Osteoblast (primary cell): ENCODE measurements at places on chromosomes 5 and 9.

DNA sequence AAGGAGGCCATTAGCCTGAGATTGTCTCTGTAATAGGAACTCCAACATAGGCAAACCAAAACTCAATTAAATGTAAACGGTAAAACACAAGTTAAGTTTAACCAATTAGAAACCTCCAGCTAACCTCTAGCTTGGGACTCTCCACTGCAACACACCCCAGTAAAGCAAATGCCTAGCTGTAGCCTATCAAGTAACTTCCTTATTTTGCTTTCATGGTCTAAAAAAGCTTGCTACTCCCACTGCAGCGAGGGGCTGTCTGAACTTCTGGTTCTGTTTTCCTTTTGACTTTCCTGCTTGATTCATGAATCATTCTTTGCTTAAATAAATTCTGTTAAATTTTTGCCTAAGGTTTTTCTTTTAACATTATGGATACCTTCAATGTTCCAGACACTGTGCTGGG is 24.4 kb upstream of the C5orf46 start:
- DNase-seq: no peak

DNA sequence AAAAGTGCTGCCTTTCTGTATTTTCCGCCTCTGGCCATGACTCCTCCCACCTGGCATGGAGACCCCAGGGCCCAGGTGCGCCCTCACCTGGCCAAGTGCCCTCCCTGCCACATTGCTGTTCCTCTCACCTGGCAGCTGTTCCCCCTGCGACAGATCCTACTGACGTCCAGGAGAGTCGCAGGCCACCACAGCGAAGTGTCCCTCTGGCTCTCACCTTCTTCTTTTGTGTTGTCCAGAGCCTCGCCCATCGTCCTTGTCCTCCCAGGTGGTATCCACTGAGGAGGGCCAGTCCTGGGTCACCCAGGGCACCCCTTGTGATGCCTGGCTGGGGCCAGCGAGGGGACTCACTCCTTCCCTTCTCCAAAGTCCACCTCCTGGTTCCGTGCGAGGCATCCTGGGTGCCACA is 2.6 kb downstream of the NKD2 start:
- peak; percentile 91 for DNase-seq

DNA sequence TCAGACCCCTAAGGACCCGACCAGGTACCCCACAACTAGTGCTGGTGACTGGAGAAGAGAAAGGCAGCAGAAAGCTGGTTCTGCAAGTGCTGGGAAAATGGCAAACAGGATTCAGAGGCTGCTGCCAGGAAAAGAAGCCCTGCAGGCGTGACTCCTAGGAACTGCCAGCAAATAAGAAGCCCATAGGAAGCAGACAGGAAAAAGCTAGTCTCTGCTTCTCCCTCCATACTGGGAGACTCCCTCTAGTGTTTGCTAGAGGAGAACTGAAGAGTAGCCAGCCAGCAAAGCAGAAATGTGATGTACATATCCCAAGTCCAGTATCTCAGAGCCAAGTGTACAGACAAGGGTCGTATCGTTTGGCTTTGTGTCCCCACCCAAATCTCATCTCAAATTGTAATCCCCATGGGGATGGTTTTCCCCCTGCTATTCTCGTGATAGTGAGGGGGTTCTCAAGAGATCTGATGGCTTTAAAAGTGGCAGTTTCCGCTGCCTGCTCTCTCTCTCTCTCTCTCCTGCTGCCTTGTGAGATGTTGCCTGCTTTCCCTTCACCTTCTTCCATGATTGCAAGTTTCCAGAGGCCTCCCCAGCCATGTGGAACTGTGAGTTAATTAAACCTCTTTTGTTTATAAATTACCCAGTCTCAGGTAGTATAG is 38.1 kb upstream of the TUSC1 start:
- no peak for DNase-seq

GRCh38 chr5:179256328-179257175 is 88.7 kb downstream of the ADAMTS2 start:
- peak; percentile 76 for DNase-seq

- DNase-seq: no peak
Measured at GRCh38 chr9:72356041-72356582, 8.9 kb downstream of the ZFAND5 start.

DNA sequence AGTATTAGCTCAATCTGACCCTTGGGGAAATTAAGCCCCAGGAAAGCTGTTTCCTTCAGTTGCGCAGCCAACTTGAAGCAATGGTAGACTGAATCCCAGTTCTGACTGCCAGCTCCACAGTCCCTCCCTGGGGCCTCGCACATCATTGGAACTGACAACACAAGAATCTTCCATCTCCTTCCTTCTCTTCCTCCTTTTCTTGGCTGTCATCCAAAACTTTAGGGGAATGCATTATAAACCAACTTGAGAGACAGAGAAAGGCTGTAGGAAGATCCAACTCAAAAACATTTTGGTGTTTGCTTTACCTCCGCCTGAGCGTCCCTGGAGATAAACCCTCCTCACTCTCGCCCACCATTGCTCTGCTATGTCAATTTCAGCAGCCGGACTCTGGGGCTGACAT is 16.6 kb downstream of the KCNIP1 start:
- DNase-seq: peak; percentile 48

DNA sequence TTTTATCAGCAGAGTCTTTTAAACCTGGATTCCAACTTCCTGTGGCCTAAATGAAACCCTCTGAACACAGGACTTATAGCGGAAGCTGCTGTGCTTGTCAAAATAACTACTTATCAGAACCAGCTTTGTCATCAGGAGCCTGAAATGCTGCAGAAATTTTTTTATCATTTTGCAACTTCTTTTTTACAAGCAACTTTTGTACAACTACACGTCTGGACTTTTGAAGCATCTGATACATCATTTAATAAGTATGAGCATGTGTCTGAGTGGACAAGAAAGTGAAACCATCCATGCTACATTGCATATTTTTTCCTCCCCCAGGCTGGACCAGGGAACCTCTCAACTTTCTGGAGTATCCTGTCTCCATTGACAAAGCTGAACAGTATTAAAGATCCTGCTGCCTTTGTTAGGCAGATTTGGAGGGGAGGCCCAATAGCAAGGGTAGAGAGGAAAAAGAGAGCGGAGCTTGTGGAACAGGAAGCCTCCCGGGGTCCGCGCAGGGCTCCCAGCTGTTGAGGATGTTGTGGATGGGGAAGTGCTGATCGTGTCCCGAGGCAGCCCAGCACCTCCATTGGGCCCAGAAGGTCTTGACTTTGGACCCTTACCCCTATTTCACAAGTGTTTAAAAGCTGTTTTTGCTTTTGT is 196.6 kb downstream of the MSX2 start:
- DNase-seq: no peak

DNA sequence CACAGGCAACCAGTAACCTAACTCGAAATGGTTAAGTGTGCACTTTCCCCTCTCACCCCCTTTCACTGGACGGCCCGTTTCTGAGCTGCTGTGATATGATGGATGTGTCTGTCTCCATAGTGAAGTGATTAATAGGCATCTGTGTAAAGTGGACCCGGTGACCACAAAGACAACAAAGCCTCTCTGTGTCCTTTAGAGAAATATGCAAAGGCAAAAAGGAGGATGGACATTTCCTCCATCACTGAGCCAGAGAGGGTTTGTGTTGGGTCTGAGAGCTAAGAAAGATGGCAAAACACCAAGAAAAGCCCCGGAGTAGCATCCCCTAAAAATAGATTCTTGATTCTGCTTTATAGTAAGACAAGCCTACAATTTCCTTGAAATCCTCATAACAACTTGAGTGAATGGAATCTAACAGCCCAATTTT is 120.6 kb downstream of the SEMA6A start:
- DNase-seq: no peak

- no peak for DNase-seq
Measured at GRCh38 chr5:54093081-54093492, 217.3 kb downstream of the ARL15 start.

GRCh38 chr5:139105621-139106071 is 92.5 kb downstream of the SIL1 start:
- DNase-seq: peak; percentile 67

DNA sequence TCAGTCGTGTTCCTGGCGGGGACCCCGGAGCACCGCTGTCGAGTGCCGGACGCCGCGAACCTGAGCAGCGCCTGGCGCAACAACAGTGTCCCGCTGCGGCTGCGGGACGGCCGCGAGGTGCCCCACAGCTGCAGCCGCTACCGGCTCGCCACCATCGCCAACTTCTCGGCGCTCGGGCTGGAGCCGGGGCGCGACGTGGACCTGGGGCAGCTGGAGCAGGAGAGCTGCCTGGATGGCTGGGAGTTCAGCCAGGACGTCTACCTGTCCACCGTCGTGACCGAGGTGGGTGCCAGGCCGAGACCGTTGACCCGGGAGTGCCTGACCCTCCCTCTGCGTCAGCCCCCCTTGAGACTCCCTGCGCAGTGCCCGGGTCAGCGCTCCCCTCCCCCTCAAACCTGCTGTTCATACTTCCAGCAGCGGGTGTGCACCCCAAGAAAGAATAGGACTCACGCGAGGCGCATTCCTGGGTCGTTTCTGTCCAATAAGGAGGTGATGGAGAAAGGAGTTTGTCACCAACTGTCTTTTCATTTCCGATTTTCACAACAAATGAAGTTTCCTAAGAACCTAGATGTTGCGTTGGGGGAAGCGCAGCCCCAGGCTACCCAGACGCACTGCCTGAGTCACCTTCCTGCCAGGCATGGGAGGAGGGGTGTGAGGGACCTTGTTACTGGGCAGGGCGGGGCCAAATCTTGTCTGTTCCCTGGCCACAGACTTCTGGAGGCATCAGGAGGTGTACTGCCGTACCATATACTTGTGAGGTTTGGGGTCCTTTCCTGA is 722 bp downstream of the SLC22A4 start:
- peak; percentile 90 for DNase-seq

DNA sequence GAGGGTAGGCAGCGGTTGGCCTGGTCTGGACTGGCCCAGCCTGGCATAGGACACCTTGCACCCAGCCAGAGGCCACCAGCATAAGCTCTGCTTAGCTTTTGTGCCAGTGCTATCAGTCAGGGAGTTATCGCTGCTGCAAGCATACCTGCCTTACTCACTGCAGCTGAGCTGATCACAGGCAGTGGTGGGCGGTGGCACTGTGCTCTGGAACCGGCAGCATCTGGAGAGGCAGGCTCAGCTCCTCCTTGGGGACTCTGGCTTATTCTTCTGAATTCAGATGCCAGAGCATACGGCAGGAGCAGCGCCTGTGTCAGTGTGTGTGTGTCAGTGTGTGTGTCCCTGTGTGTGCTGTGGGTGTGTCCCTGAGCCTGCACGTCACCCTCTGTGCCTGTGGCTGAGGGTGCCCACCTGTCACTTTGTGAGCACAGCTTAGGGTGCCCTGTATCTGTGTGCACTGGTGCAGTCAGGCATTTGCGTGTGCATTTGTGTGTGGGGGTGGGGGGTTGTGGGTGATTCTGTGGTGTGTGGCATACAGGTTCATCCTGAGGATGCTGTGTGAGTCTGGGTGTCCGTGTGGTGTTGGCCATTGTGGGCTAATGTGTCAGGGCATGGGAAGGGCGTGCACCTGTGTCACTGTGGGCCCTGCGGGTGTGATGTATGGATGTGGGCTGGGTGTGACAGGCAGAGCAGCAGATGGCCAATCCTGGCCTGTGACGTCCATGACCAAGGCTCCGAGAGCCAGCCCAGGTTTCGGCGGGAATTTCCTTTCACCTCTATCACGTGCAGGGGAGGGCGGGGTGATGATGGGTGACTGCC is 23.5 kb downstream of the LMX1B start:
- no peak for DNase-seq

GRCh38 chr9:37994639-37995347 is 74.2 kb downstream of the SHB start:
- peak; percentile 93 for DNase-seq

DNA sequence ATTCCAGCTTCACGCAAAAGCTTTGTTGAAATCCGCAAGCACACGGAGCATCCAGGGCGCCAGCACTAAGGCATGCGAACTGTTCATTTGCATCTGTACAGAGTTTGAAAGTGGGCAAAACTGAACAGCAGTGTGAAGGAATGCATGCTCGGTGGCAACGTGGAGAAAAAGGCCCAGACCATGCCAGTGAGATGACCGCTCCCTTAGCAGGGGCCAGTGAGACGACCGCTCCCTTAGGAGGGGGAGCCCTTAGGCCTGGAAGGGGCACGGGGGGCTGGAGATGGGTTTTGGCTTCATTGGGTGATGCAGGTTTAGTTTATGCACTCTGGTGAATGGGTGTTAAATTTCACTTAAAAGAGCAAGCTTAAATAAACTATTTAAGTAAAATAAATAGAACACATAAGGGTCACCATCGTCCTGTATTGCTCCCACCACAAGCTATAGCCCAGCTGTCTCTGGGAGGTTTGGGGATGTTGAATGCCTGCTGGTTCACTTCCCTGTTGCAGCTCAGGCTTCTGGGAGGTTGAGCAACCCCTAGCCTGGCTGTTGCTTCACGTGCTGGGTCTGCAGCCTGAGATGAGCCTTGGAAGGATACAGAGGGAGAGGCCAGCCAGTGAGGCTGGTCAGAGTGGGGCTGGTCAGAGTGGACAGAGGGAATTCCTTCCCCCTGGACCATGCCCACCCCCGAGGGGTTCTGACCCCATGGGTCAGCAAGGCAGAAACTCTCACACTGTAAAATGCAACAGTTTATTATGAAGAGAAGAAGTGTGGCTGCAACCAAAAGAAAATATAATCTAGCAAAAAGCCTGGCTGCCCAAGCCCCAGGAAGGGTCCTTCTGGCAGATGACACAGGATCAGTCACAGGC is 4.6 kb upstream of the FCN1 start:
- peak; percentile 42 for DNase-seq

DNA sequence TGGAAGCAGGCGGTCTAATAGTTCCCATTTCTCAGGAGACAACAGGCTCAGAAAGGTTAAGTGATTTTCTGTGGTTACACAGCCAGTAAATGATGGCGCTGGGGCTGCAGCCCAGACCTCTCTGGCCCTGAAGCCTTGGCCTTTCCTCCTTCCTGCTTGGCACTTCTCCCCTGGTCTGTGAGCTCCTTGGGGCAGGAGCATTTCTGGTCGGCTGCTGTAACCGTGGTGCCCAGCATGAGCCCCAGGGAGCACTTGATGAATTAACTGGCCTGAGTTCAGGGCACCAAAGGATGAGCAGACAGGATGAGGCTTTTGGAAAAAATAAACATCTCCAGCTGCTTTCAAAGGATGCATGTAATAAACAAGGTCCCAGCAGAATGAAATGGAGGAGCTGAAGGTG is 30.2 kb downstream of the CDHR2 start:
- DNase-seq: no peak

- no peak for DNase-seq
Measured at GRCh38 chr5:40429258-40430100, 250.2 kb upstream of the PTGER4 start.

- DNase-seq: peak; percentile 78
Measured at GRCh38 chr5:80125962-80126480, 90.9 kb downstream of the THBS4 start.

DNA sequence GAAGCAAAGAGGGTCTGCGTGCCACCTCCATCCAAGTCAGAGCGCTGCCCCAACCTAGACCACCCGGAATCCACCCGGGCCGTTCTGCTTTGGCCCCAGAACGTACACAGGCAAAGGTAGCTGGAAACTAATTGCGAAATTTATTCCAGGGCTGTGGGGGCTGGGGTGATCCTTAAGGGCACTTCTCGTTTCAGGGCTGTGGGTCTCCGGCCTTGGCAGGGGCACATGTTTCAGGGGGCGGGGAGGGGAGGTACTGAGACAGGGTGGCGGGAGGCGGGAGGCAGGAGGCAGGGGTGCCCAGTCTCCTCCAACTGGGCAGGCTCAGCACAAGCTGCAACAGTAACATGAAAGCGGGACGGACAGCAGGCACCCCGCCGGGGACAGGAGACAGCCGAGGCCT is 26.1 kb downstream of the NR5A1 start:
- no peak for DNase-seq

- DNase-seq: no peak
Measured at GRCh38 chr9:120603591-120603990, 23.6 kb upstream of the CDK5RAP2 start.

GRCh38 chr9:114826431-114826830 is 20.6 kb upstream of the TNFSF15 start:
- no peak for DNase-seq
